ENCODE measurements at places on chromosomes 2 and 18. TPM values are rescaled to one million over a fixed set of nuclear protein-coding genes. Genes with fewer than 3 reads are reported as not detected.

Gene TRIM43
- not detected for total RNA-seq

Gene ZRANB3
- 4.8 TPM for total RNA-seq

Gene LRRC30
- total RNA-seq: 6.0 TPM

Gene SH3BP4
- 10.2 TPM for total RNA-seq

DNA sequence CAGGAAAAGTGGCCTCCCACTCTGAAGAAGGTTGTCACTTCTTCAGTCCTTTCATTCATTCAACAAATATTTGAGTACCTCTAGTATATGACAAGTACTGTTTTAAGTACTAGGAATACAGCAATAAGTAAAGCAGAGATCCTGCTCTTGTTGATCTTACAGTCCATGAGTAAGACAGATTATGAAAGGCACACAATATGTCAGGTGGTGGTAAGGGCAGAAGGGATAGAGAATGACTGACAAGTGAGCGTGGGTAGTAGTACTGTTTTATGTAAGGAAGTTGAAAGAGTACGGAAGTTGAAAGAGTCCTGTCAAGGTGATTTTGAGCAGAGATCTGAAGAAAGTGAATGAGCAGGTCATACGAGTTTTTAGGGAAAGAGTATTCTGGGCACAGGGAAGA, 111.3 kb downstream of the GALNT1 start:
- H3K36me3 ChIP-seq: peaks cover 17% of the 10 kb centered on the region
- no peak overlapping the region for H3K27ac ChIP-seq
- no peak overlapping the region for H3K4me3 ChIP-seq
- H3K27me3 ChIP-seq: no peaks in the 10 kb centered on the region
- DNase-seq: no peak

All from gastrocnemius medialis (tissue), 4 donors.